ENCODE measurements at places on chromosomes 1 and 21. TPM values are rescaled to one million over a fixed set of nuclear protein-coding genes. Genes with fewer than 3 reads are reported as not detected.
A peak's percentile ranks its signal among the peaks of the same experiment; 100 is the strongest.

DNA sequence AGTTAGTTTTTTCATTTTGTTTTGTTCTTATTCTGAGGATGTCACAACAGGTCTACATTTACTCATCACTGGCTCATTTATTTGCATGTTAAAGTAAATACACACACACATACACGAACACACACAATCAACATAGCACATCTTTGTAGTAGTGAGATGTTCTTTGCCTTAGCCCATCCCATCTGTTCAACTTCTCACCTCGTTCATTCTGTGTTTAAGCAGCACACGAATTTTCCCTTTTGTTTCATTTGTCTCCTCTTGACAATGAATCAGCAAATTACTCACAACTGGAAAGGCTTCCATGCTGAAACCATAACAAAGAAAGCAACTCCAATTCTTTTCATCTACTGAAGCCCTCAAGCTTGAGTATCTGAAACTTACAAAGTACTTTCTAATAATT is 133.3 kb upstream of the CHRM3 start:
- no peak for DNase-seq

DNA sequence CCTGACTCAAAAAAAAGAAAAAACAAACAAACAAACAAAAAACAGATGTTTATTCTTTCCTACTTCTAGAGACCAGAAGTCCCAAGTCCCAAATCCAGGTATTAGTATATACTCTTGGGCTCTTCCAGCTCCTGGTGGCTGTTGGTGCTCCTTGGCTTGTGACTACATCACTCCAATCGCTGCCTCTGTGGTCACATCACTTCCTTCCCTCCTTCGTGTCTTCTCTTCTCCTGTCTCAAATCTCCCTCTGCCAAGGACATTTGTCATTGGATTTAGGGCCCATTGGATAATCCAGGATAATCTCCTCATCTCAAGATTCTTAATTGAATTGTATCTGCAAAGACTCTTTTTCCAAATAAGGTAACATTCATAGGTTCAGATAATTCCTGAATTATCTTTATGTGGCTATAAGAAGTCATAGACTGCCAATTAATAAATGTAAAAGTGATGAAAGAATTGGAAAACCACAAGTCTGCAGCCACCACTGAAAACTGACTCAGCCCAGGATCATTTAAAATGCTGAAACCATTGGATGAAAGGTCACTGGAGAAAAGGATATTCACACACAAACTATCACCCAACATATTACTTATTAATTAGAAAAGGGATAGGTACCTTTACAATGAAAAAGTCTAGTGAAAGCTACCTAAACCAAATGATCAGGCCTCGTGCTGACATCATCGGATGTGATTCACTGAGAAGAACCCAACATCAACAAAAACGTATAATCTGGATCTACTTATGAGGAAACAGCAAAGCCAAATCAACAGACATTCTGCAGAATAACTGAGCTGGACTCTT is 67.1 kb downstream of the ZNF281 start:
- DNase-seq = no peak

GRCh38 chr1:100995198-100995988 is 30.2 kb downstream of the DPH5 start:
- no peak for DNase-seq

DNA sequence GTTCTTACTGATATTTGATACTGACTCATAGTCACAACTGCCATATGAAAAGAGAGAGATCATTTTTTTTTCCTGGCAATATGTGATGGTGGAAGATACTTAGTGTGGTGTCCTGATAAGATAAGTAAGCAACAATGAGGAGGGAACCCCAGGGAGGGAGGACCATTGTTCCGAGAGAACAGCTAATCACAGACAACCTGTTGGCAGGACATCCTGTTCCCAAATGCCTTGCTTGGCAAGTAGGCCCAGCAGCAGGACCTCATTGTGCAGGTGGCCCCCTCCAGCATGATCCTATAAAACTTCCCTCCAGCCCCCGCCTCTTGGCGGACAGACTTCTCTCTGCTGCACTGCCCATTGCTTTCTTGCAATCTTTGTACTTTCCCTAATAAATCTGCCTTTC is 329.4 kb upstream of the CHRM3 start:
- no peak for DNase-seq

DNA sequence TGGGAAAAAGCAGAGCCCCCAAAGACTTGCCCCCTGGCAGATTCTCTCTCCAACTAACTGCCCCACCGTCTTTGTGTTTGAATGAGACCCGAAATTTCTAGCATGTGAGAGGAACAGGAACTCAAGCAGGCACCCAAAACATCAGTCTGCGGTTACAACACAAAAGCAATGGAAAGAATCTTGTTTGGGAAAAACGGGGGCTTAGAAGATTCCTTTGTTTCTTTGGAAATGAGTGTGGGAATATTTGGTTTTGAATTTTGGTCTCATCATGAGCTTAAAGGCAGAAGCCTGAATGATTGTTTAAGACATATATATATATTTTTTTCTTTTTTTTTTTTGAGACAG is 188.9 kb upstream of the TMEM51 start:
- no peak for DNase-seq

DNA sequence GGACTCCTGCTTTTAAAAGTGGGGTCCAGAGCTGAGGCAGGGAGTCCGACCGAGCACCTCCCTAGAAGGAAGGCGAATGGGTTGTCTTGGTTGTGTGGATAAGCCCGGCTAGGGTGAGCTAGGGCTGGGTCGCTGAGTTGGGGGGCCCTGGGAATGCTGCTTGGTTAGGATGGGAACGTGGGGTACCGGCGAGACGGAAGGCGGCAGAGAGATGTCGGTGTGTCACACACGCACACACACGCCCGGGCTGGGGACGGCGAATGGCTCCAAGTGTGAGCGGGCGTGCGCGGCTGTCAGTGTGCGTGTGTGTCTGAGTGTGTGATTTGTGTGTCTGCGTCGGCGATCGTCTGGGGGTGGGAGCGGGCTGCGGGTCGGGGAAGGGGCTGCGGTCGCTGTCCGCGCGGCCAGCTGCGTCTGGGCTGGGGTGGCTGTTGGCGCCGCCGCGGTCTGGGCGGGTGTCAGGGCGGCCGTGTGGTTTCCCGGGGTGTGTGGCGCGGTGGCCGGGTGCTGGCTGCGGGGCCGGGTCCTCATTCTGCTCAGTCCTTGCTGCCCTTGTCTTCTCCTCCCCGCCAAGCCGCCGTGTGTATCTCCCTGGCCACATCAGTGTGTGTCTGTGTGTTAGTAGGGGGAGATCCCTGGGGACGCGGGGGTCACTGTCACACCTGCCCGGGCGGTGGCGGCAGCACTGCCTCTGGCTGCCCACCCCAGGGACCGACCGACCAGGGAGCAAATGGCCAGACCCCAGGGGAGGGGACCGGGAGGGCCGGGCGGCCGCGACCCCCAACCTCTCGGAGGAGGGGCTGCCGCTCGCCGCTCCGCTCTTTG is 1.1 kb downstream of the EFNA3 start:
- no peak for DNase-seq

- no peak for DNase-seq
These were observed 60.8 kb downstream of the COL18A1 start for GRCh38 chr21:45465611-45466329.

DNA sequence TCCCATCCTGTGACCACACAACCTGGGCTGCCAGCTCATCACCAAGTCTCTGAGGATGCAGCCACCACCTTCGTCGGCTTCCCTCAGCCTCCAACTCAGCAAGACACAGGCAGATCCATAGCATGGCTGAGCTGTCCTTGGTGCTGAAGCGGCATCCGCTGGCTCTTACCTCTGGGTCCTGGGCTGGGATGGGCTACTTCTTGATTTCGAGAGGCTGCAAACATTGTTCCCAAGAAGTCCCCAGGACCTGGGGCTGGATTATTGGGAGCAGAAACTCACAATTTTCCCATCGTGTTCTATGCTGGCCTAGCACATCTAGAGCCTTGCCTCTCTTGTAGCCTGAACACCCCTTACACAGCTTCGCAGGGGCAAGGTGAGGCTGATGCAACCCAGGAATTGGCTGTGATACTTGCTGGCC is 24.9 kb upstream of the C1QA start:
- DNase-seq = peak; percentile 49

DNA sequence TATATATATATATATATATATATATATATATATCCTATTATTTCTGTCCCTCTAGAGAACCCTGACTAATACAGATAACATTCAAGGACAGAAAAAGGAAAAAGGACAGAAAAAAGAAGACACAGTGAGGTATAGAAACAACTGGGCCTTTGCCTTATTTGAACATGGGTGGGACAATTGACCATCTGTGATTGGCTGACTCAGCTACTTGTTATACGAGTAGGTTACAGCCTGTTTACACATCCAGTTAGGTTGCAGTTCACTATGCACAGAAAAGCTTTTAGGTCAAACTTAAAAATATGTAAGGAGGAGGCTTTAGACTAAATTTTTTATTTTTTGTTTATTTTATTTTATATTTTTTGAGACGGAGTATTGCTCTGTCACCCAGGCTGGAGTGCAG is 39.8 kb upstream of the RGS8 start:
- DNase-seq = no peak

DNA sequence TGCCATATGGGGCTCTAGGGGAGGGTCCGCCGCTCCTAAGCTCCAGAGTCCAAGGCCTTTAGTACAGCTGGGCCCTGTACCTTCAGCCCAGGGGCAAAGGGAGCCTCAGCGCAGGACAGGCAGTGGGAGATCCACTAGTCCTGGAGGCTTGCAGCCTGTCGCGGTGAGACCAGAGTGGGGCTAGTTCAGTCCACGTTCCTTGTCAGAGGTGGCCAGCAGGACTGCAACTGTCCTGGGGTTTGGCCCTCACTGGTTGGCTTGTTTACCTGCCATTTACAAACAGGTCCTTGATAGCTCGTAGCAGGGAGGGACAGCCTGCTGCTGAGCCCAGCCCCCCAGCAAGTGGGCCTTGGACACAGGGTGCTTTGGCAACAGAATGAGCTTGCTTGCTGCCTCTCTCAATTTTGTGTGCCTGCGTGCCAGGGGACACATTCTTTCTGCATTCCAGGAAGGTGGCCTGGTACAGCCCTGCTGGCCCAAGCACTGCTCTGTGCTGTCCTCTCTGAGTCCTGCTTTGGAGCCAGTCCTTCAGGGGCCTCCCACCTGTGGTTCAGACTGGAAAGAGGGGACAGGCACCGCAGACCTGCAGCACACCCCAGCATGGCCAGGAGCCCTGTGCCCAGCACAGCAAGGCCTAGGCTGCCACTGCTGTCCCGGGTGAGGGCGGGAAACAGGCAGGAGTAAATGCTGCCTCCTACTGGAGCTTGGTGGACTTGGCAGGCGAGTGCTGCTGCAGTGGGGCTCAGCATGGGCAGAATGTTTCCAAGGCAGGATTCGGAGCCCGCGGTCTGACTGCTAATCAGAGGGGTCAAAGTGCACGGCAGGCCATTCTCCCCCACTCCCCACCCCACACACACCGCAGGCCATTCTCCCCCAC is 15.2 kb downstream of the H6PD start:
- no peak for DNase-seq

GRCh38 chr1:36555041-36555440 is 72.3 kb upstream of the CSF3R start:
- DNase-seq = no peak

DNA sequence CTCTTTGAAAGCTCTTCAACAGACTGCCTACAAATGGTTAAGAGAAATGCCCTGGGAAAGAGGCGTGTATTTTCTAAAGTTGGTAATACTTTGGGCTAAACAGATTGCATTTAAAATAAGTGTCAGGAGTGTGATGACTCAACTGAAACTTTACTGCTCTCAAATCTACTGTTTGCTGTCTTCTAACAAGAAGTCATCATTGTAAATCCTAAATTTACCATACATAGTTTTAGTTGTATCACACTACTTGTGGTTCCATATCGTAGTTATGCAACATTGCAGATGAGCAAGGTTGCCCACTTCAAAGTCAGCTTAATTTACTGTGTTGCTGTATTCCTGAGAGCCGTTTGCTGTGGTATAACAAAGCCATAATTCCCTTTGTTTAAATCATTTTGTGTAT is 59.6 kb downstream of the RGS21 start:
- no peak for DNase-seq

GRCh38 chr1:8294170-8294697 is 23.7 kb upstream of the SLC45A1 start:
- no peak for DNase-seq

DNA sequence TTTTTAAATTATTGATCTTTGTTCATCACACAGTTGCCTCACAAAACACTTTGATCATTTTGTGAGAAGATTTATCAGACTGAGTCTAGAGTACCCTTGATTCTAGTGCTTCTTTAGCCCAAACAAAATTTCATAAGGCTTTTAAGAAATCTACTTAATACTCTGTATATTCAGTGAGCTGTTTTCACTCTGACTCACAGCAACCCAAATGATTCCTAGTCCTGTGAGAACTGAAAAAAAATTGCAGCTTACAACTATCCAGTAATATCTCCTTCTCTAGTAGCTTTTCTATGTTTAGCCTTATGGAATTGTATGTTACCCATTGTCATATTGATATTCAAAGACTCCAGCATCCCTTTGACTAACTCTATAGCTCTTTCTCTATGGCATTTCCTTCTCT is 915.6 kb downstream of the AMY1C start:
- no peak for DNase-seq

DNA sequence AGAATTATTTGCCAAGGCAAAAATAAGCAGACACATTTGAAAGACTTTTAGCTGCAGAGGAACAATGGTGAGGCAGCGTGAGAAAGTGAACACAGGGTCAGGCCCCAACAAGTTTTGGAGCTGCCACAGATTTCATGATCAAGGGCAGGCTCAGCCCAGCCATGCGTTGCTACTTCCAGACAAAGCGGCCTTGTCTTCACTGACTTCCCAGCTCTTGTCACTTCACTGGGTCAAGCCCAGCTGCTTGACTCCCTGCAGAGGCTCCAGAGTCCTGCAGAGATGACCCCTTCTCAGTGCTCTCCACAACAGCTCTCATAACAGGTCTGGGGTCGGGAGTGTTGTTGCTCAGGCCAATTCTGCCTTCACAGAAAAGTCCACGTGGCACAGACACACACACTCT is 35.8 kb downstream of the HHAT start:
- DNase-seq = no peak

GRCh38 chr1:13549521-13549920 is 34.1 kb upstream of the PDPN start:
- DNase-seq = no peak

GRCh38 chr21:37601027-37601426 is 234.5 kb downstream of the DYRK1A start:
- DNase-seq = no peak

DNA sequence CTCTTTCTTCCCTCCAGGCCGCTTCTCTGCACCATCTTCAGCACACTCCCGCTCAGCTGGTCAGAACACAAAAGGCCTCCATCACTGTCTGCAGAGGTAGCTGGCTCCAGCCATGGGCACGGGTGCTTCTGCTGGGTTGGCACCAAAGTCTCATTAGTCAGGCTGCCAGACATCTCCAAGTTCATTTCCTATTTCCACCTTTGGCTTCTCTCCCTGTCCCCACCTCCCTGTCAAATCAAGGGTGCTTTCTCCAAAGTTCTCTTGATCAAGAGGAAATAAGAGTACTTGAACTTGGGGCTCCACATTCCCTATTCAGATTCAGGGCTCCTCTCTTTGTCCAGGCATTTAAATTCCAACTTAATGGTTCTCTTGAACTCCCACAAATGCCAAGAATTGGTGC is 33.9 kb upstream of the GRIK3 start:
- DNase-seq = no peak

The AMPD1 gene
- total RNA-seq = not detected

The ST7L gene
- 22.5 TPM for total RNA-seq

The TMEM200B gene
- not detected for total RNA-seq

The C8A gene
- not detected for total RNA-seq

The WDR64 gene
- not detected for total RNA-seq
